Stimulated activated CD4-positive, alpha-beta T cell treated with anti-CD3 and anti-CD28 coated beads, Interleukin-2, amount 100 ng/mL, for 24 hours (primary cell): ENCODE measurements at places on chromosomes 3 and 15.

DNA sequence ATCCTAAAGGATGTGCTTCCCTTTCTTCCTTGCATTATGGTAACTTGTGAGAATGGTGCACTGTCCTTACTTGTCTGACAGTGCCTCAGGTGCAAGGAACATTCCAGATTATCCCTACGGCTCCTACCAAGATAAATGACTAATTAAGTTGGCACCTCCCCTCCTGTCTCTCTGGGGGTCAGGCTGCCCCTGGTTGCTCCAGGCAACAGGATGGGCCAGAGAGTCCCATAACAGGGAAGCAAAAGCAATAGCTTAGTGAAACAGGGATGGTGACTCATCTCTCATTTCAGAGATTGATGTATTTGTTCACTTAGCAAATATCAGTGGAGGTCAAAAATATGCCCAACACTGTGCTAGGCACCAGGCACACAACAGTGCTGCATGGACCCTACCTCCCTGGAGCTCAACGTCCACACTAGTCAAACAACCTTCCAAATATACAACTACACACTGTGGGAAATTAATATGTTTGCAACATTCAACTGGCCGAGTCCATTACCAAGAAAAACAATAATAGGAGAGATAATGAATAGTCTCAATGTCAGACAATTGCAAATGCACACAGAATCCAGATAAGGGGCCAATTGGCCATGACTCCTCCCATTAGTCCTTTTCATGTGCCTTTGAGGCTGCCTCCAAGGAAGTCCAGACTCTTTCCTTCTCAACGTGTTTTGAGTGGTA lies 249.0 kb downstream of the TLE3 start:
- no peak for DNase-seq

GRCh38 chr3:158845765-158846350 lies 44.0 kb downstream of the MFSD1 start:
- peak; percentile 14 for DNase-seq

- no peak for DNase-seq
These were observed 53.0 kb downstream of the RLBP1 start for GRCh38 chr15:89168316-89168833.

DNA sequence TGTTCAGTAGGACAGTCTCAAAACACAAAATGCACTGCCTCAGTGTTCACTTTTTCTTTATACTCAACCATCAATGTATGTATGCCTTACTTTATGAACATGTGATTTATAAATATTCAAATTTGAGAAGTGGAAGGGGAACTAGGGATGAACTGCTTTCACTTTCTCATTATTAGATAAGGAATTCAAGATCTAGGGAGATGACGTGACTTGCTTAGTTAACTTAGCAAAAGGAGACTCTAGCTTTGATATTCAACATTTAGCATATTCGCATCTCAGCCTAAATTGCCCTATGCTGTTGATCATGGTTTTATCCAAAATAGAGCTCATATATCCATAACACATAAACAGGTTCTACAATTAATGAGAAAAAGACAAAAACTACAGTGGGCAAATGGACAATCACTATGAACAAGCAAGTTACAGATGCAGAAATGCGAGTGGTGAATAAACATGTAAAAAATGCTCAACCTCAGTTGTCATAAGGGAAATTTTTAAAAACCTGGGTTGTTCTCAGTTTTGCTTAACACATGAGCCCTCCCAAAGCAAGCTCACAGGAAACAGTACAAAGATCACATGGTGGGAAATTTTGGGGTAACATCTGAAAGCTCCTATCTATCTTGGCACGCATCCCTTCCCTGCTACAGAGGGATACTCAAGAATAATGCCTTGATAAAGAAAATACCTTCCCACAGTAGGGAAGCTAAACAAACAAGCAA lies 269.8 kb downstream of the THRB start:
- no peak for DNase-seq

- DNase-seq, result no peak
These were observed 28.7 kb upstream of the RPS17 start for GRCh38 chr15:82568986-82569385.

- DNase-seq, result no peak
These were observed 32.3 kb downstream of the B3GNT5 start for GRCh38 chr3:183285318-183285717.

GRCh38 chr15:72421484-72421883 lies 23.4 kb downstream of the TMEM202 start:
- DNase-seq, result no peak

DNA sequence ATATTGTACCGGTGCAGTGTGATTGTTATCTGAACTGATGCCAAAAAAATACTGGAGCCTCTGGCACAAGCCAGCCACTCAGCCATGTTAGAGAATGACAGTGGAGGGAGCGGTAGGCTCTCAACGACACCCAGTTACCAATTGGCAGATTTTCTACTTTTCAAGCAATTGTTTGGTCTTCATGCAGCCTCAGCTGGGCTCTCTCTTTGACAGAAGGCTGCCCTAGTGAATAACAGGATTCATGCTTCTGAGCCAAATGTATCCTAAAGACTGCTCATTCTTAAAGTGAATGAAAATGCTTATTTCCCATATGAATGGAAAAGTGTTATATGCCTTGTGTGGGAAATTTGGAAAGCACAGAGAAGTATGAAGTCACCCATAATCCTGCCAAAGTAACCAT lies 261.2 kb upstream of the TRIM42 start:
- DNase-seq, result no peak

- no peak for DNase-seq
These were observed 349.7 kb downstream of the TUSC7 start for GRCh38 chr3:117059067-117059955.

DNA sequence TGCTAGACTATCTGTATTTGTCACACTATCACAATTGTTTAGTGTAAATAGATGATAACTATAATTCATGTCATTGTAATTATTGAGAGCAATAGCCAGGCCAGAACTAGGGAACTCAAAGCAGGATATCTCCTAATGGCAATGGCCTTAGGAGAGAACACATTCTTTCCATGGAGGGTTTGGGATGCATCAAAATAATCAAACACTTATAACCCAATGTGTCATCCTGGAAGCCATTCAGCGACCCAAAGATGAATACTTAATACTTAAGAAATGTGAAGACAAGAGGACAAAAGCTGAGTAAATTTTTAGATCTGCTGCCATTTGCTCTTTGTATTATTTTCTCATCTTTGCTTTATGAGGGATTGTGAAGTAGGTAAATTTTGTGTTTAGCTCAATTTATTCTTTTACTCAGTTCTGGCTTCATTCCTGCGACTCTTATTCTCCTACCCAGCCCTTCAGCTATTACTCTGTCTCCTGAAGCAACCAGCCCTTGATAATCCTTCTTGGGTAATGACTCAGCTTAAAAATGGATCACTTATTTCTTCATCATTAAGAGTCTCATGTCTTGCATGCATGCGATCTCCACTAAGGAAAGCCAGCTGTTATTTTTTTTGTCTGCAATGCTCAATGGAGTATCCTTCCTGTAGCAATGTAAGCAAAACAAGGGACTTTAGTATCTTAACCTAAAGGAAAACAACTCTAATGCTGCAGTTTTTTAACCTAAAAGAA lies 2.0 kb downstream of the OR4F15 start:
- no peak for DNase-seq

- no peak for DNase-seq
These were observed 259.7 kb downstream of the SOX2 start for GRCh38 chr3:181971424-181971823.

DNA sequence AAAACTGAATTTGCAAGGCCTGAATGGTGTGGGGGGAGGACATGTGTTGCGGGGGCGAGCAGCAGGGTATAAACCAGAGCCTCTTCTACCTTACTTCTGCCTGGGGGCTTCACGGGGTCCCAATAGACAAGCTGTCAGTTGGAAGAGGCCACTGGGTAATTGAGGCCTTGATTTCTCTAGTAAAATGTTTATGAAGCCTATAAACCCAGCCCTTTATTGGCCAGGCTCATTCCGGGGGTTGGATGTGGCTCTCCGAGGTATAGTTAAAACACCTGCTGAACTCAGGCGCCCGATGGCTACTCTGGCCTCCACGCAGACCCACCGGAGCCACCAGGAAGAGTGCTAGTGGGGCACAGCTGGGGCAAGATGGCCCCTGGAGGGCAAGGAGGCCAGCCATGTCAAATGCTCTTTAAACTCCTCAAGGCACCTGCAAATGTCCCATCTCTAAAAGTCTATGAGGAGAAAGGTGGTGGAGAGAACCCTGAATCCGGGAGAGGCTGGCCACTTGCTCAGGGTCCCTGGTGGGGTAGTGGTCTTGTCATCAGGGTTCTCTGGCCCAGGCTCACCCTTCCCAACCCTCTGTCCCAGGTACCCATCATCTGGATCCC lies 34.3 kb downstream of the IGDCC3 start:
- DNase-seq, result no peak

DNA sequence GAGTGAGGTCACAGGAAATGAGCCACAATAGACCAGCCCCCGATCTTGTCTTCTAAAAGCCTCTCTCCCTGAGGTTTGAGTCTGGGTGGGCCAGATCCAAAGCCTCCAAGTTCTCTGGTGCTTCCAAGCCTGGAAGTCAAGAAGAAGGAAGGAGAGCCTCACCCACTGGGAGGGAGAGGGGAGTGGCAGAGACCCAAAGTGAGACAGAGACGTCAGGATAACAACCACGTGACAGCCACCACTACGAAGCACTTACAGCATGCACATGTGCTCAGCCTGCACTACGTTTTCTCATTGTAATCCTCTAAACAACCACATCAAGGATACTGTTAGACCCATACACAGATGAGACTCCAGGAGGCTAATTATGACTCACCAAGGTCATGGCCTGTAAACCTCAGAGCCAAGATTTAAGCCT lies 197.3 kb upstream of the LINGO1 start:
- no peak for DNase-seq

DNA sequence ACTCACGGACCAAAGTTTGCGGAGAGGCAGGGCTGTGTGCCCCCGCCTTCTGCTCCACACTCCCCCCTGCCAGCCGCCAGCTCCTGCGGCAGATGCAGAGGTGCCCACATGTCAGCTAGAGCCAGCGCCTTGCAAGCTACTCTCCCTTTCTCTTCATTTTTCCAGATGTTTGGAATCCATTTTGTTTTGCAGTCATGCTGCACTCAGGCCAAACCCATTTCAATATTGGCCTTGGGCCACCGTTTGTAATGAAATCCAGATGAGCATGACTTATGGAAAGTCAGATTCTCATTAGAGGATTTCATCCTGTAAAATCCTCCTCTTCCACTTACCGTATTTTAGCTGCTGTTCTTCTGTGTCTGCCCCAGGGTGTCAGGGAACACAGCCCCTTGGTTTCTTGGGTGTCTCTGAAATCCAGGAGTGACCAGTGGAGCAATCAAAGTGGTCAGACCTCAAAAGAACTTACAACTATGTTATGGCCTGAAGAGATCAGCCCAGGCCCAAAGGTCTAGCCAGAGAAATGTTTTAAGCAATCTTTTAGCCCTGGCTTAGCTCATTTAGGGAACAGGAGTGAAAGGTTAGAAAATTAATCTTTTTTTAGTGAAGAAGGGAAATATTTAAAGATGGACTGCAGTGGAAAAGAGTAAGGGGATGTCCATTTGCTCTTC lies 65.8 kb downstream of the AAGAB start:
- no peak for DNase-seq

- no peak for DNase-seq
These were observed 67.1 kb downstream of the ATP2B2 start for GRCh38 chr3:10437995-10438901.

DNA sequence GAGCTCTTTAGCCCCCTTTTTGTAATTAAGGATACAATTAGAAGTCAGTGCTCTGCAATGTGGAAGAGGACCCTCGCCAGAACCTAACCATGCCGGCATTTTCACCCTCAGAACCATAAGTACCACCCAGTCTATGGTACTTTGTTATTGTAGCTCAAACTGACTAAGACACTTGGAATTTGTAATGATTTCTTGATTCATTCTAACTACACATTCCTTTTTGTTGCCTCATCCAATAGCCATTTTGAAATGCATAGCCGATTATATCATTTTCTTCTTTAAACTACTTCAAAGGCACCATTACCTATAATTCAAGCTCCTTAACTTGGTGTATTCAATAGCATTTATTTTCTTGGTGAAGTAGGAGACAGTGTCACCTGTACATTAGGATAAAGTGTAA lies 61.4 kb downstream of the GLB1 start:
- DNase-seq, result no peak

DNA sequence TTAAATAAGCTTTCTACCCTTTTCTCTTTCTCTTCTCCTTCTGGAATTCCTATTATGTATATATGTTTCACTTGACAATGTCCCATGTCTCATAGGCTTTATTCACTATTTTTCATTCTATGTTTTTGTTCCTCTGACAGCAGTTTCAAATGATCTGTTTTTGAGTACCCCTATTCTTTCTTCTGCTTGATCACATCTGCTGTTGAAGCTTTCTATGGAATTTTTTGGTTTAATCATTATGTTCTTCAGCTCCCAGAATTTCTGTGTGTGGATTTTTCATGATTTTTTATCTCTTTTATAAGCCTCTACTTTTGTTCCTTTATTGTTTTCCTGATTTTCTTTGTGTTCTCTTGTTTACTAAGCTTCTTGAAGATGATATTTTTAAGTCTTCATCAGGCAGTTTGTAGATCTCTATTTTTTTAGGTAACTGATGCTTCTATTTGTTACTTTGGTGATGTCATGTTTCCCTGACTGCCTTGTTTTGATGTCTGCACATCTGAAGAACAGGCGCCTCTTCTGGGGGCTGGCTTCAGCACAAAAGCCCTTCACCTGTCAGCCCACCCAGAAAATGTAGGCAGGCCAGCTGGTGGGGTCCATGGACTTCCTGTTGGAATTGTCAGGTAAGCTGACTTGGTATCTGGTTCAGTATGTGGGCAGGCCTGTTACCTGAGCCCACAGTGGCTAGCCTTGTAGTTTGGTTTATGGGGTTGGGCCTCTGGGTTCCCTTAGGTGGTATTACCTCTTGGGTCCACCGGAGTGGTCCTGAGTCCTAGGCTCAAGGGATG lies 15.8 kb downstream of the FAM227B start:
- DNase-seq, result no peak

DNA sequence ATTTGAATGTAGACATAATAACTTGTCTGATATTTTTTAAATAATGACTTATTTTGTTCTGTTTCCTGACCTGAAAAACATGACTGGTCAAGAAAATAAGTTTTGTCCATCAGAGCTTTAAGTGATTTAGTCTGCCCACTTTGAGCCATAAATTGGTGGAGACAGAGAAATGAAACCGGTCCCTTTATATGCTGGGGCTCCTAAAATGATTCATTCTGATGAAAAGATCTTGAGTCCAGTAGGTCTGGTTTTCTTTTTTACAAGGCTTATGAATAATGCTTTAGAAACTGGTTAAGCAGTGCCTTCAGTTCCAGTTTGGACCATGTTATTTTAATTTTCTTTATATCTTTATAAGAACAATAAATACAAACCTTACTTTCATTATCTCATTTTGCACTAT lies 293.2 kb downstream of the DIPK2A start:
- no peak for DNase-seq

- no peak for DNase-seq
These were observed 57.7 kb downstream of the ITGA11 start for GRCh38 chr15:68374168-68374745.

- no peak for DNase-seq
These were observed 23.1 kb downstream of the ABHD6 start for GRCh38 chr3:58260733-58261132.

DNA sequence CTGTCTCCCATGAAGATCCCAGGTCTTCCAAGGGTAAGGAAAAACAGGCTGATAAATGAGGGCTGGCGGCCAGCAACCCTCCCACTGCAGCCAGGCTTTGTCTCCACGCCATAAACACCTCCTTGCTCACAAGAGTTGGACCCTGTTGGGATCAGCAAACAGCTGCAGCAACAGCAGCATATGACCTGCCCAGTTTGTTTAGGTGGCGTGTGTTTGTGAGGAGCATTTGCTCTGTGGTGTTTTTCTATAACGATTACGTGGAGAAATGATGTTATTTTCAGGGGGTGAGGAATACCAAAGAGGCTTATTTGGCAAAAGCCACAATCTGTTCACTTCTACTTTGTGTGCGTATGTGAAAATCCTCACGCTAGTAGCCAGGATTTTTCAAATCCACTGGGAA lies 58.5 kb downstream of the RFTN1 start:
- no peak for DNase-seq
